ENCODE measurements at places on chromosomes 1 and 21. TPM values are rescaled to one million over a fixed set of nuclear protein-coding genes. Genes with fewer than 3 reads are reported as not detected.

Gene SLC9C2
- total RNA-seq, result not detected

Gene MANEAL
- 25.0 TPM for total RNA-seq

Gene LEFTY2
- 0.08 TPM for total RNA-seq

Gene PLA2G2E
- not detected for total RNA-seq

Gene TNFAIP8L2
- total RNA-seq, result not detected

Data from A549 treated with AZD2906 at 1 μM for 4 hours (cell line).